NCI-H187 treated with DMSO at 0.1 percent for 48 hours (cell line): ENCODE measurements at places on chromosomes 7 and 10.

- DNase-seq: no peak
These were observed 31.2 kb upstream of the ZNF438 start for GRCh38 chr10:31062856-31063255.

DNA sequence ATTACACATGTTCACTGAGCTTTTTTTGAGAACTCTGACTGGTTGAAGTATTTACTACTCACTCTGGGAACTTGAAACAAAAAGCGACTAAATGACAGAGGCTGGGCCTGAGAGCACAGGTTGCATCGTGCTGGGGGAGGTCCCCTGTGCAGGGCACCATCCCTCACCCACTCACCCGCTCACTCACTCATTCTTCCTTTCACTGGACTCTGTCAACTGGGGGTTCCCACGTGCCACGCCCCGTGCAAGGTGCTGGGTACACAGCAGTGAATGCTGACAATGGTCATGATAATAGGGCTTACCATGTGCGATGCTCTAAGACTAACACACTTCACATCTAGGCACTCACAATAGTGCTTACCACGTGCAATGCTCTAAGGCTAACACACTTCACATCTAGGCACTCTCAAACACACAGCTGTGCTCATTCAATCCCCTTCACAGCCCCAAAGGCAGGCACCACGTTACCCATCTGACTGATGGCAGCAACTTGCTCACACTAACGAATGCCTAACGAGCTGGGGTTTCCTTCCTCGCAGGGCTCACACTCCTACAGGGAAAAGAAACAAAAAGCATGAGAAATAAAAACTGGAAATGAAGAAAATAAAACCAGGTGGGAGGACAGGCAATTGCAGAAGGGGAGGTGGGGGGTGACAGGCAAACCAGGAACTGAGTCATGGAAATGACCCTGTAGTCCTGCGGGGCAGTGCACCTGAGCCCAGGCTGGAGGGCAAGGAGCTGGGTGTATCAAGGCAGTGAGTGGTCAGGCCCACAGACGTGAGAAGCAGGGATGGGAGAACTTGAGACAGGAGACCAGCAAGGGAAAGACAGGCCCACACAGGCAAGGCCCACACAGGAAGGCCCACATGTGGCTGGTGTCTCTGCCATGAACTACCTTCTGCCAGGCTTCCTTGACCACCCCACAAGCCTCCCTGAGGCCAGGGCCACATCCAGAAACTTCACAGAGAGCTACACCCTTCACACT lies 147.0 kb upstream of the FAM20C start:
- no peak for DNase-seq

GRCh38 chr7:112596260-112596659 lies 115.5 kb downstream of the LSMEM1 start:
- DNase-seq: no peak

GRCh38 chr7:2774935-2775334 lies 69.2 kb downstream of the GNA12 start:
- no peak for DNase-seq

GRCh38 chr10:3330663-3331062 lies 158.1 kb upstream of the PITRM1 start:
- no peak for DNase-seq

DNA sequence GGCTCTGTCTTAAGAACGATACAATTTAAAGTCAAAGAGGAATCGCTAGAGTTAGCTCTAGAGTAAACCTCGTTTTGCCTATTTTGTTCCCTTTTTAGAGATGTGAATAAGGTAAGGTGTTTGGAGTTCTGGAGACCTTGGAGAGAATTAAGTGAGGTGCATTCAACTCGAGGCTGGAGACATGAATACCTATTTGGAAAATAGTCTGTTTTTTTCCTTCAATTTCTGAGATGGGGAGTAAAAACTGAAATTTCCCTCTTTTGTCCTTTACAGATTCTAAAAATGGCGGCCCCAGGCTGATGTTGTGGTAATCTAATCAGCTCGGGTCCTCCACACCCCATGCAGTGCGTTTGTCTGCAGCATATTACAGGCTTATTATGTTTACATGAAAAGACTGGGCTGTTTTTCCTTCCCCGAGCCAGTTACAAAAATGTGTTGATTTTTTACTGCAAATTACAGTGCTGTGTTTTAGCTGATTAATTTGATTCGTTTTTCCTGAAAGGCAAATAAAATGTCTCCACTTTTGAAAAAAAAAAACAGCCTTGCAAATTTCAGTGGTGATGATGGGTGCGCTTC lies 1.5 kb downstream of the KMT2E start:
- no peak for DNase-seq

DNA sequence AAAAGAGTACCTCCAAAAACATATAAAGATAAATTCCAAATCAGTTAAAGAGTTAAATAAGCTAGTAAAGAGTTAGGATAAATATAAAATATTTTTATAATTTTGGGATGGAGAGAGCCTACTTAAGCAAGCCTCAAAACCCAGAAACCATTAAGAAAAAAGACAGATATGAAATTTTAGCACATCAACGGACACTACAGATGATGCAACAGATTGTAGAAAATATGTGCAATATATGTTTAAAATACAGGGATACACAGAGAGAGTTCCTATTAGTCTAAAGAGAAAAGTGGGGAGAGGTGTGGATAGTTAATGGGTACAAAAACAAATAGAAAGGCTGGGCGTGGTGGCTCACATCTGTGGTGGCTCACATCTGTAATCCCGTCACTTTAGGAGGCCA lies 23.6 kb upstream of the USP54 start:
- DNase-seq: no peak

- DNase-seq: no peak
These were observed 30.9 kb upstream of the FAM133B start for GRCh38 chr7:92621026-92621540.

DNA sequence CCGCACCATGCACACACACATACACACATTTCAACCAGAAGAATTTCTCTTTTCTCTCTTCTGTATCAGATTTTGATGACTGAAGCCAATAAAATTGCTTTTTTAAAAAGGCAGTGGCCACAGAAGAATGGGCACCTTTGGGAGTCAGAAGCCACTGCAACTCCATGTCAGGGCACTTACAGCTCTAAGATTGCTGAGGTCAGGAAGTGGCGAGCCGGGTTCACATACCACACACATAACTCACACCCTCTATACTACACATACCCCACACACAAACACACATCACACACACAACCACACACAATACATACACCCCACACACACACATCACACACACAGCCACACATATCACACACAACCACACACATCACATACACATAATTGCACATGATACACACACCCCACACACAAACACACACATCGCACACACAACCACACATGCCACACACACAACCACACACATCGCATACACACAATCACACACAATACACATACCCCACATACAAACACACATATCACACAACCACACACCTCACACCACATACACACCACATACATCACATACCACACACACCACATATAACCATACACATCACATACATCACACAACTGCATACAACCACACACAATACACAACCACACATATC lies 31.2 kb downstream of the GPRIN2 start:
- DNase-seq: no peak

GRCh38 chr10:63633677-63634487 lies 112.7 kb downstream of the REEP3 start:
- no peak for DNase-seq

- no peak for DNase-seq
These were observed 71.5 kb downstream of the PARP12 start for GRCh38 chr7:139991269-139991666.

- DNase-seq: no peak
These were observed 82.7 kb downstream of the PAX2 start for GRCh38 chr10:100827819-100828737.

GRCh38 chr10:100874702-100875483 lies 37.9 kb upstream of the SLF2 start:
- DNase-seq: no peak

- no peak for DNase-seq
These were observed 95.7 kb downstream of the SLIT1 start for GRCh38 chr10:97090035-97090434.

DNA sequence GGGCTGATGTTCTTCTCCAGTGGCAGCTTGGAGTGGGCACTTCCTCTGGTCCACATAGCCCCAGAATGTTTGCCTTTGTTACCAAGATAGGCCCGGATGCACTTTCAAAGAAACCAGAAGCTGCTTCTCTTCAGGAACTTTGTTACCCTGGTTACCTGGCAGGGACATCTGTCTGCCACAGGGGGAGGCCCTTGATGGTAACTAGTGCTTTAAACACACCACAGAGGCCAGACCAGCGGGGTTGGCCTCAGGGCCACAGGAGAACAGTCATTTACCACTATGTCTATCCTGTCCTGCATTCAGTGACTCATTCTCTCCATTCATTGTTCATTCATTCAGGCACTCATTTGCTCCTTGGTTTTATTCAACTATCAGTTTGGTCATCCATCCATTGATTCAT lies 11.9 kb upstream of the PLEKHA1 start:
- no peak for DNase-seq

DNA sequence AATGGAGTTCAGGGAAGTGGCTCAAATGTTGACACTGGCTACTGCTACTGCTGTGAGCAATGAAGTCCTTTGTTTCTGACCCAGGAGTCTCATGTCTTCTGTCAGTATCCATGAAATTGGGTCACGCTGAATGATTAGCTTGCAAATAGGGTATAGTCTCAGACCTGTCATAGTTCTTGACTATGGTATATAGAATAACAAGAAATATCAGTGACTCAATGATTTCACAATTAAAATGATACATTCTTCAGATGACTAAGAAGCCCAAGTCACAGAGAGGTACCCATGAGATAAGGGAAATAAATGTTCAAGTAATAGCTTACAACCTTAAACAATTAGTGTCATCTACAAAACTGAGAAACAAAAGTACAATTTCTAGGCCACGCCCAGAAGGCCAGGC lies 89.3 kb downstream of the LYZL2 start:
- no peak for DNase-seq

GRCh38 chr10:23198940-23199767 lies 7.0 kb downstream of the PTF1A start:
- no peak for DNase-seq

GRCh38 chr7:137980308-137980707 lies 21.6 kb downstream of the CREB3L2 start:
- no peak for DNase-seq

GRCh38 chr10:51894771-51895578 lies 195.6 kb upstream of the CSTF2T start:
- DNase-seq: no peak

DNA sequence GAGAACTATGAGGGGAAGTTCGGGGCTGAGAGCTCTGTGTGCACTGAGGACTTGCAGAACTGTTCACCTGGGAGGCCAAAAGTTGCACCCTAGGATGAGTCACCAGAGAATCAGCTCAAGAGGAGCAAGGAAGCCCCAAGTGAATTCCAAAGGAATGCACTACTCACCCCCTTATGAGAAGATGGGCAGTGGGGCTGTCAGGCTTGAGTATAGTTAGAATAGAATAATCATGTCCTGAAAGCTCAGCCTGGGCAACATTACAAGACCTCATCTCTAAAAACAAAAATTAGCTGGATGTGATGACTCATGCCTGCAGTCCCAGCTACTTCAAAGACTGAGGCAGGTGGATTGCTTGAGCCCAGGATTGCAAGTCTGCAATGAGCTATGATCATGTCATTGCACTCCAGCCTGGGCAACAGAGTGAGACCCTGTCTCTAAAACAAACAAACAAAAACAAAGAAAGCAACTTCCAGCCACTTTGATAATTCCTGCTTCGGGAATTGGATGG lies 30.0 kb downstream of the MAP3K8 start:
- no peak for DNase-seq

GRCh38 chr7:150963707-150964559 lies 14.2 kb downstream of the KCNH2 start:
- DNase-seq: no peak

GRCh38 chr10:73339436-73339835 lies 19.2 kb downstream of the CFAP70 start:
- no peak for DNase-seq

DNA sequence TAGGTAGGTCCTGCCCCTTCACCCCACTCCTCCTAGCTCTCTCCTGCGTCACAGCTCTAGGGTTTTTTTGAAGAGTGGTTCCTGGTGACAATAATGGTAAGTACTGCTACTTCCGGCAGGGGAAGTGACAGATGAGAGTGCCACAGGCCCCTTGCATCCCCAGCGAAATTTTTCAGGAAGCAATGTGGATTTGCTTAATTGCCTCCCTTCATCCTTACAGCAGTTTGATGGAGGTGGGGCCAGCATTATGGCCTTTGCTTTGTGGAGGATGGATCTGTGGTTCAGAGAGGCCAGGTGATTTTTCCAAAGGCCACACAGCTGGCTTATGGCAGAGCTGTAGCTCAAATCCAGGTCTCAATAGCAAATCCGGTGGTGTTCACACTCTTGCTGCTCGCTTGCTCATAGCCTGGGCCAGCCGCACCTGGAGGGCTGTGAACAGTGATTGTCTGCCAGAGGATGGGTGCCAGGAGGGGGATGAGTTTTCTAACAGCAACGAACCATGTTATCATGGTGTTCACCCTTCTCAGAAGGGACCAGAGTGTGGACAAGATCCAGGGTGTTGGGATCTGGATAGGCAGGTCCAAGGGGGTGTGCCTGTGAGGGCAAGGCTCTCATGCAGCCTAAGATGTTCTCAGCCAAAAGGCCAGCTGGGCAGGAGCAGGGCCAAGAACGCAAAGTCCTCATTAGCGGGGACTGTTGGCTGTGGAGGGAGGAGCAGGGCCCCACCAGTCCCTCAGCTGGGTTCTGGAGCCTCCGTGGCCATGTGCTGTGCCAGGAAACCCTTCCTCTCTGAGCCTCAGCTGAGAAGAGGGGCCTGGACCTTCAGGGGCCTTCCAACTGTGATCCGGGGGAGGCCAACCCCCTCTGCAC lies 89.0 kb downstream of the EMX2 start:
- DNase-seq: no peak

DNA sequence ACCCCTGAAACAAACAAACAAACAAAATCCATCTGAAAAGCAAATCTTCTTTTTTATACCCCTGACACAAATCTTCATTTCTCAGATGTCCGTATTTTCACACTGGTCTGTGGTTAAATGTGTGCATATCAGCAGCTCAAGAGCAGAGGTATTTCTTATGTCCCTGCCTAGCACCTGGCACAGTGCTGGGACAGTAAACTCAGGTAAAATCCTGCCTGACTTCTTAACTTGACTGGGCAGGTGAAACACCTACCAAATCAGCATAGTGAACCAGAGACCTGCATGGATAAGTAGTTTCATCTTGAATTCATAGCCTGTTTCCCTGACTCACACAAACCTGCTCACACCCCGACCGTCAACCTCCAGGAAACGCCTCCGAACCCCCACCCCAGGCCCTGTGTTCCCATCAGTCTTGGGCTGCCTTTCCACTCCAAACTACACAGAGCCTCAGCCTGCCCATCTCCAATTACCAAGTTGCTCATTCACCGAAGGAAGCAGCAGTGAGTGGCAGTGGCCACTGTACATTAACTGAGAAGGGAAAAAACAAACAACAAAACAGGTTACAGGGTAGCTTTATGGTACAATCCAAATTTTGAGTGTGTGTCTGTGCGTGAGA lies 109.9 kb downstream of the HECTD2 start:
- no peak for DNase-seq

DNA sequence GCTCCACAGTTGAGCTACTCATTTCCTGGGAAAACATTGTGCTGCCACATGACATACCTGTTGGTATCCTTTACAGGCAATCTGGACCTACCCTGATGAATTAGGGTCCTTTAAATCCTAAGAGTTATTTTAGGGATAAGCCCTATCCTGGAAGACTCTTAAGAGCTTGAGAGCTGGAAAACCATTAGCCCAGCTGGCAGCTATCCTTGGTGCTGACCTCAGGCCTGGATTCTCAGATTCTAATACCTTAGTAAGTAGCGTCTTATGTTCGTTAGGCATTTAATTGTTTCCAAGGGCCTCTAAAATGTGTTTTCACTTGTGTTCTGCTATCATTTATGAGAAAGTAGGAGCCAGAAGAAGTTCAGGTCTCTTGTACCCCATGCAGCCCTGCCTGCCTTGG lies 93.0 kb upstream of the SORCS3 start:
- no peak for DNase-seq
